ENCODE measurements at places on chromosomes 5 and 9.

- DNase-seq, result no peak
These were observed 148.3 kb downstream of the ESM1 start for GRCh38 chr5:54837093-54837492.

GRCh38 chr5:168290902-168291341 lies 523 bp upstream of the WWC1 start:
- DNase-seq, result no peak

GRCh38 chr5:147095740-147096139 lies 139.1 kb upstream of the STK32A start:
- no peak for DNase-seq

- no peak for DNase-seq
These were observed 28.7 kb upstream of the ACOT12 start for GRCh38 chr5:81422671-81423070.

GRCh38 chr5:158519433-158520021 lies 580.2 kb downstream of the EBF1 start:
- no peak for DNase-seq

DNA sequence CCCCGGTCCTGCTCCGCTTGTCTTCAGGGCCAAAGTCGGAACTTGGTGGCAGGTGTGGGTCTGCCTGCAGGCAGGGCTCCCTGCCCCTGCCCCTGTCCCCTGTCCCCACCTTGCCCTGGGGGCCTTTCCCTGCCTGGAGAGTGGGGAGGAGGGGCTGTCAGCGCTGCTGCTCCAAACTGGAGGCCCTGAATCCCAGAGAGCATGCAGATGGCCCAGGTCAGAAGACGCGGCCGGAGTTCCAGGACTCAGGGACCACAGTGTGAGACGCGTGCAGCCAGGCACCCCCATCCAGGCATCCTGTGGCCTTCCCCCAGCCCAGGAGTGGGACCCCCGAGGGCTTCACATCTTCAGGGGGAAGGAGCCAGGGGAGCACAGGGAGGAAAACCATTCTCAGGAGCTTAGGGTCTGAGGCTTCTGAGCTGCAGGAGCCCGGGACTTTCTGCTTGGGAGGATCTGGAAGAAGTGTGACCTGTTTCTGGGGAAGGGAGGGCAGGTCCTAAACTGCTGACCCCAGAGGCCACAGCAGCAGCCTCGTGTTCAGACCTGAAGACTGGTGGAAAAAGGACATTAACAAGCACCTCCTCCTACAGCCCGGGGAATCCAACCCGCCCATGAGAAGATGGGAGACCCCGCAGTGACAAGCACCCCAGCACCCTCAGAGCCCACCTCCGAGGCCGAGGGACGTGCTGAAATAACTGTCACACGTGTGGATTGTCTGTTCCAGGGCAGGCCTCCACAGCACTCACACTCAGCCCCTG lies 38.0 kb downstream of the RASGEF1C start:
- no peak for DNase-seq

- DNase-seq, result peak; percentile 33
These were observed 25.6 kb downstream of the CEP78 start for GRCh38 chr9:78261403-78262001.

- DNase-seq, result no peak
These were observed 6.2 kb downstream of the RNF183 start for GRCh38 chr9:113296796-113297558.

DNA sequence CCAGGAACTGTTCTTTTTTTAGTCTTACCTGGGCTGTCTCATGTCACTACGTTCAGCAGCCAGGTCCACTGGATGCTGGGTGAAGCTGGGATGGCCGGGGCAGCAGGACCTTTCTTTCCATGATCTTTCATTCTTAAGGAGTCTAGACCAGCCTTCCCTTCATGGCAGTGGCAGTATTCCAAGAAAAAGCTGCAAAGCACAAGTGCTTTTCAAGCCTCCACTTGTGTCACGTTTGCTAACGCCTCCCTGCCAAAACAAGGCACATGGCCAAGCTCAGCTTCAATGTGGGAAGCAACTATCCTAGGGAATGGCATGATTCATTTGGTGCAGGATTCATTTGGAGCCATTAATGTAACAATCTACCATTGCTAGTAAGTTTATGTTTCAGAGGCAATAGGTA lies 94.8 kb downstream of the RCL1 start:
- no peak for DNase-seq

- DNase-seq, result no peak
These were observed 32.7 kb upstream of the ALDH1B1 start for GRCh38 chr9:38359689-38360385.

Measured in CD4-positive, alpha-beta T cell treated with Interleukin-12 subunit alpha and Interleukin-12 subunit beta, for 1 hour (primary cell).